ENCODE measurements at places on chromosomes 1 and 21.

DNA sequence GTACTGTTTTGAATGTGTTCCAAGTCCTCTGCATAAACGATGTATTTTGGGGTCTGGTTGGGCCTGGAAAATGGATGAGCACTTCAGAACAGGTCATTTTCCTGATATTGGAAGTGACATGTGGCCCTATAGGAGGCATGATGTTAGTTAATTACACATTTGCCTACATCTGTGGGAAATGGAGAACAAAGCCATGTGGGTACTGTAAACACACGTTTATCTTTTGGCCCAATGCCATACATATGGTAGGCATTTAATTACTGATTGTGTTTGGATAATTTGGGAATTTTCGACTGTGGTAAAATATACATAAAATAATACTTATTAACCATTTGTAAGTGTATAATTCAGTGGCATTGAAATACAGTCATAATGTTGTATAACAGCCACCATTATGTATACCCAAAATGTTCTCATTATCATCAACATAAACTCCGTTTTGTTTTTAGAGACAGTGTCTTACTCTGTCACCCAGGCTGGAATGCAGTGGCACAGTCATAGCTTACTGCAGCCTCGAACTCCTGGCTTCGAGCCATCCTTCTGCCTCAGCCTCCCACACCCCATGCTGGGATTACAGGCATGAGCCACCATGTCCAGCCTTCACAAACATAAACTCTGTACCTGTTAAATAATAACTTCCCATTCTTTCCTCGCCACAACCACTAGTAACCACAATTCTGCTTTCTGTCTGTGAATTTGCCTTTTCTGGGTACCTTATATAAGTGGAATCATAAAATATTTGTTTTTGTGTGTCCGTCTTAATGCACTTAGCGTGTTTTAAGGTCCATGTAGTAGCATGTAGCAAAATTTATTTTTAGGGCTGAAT is 11.9 kb upstream of the RNPEP start:
- no peak for DNase-seq

GRCh38 chr1:45005761-45006160 is 5.4 kb downstream of the HECTD3 start:
- DNase-seq: no peak

DNA sequence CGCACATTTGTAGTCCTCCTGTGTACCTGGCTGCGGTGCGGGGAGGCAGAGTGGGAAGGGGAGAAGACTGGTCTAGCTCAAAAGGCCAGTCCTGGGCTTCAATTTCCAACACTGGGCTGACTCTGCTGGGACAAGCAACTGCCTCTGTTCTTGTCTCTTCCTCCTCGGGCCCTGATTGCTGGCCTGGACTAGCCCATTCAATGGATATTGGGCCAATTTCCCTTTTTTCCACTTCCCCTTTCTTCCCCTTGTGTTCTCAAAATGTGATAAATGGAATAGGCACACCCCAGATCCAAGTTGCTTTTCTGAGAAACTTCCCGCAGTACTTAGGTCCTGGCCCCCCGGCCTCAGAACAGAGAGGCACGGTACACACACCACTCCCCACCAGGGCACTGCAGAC is 48.2 kb downstream of the SPSB1 start:
- DNase-seq: no peak

GRCh38 chr1:201358596-201358995 is 18.9 kb downstream of the TNNT2 start:
- no peak for DNase-seq

DNA sequence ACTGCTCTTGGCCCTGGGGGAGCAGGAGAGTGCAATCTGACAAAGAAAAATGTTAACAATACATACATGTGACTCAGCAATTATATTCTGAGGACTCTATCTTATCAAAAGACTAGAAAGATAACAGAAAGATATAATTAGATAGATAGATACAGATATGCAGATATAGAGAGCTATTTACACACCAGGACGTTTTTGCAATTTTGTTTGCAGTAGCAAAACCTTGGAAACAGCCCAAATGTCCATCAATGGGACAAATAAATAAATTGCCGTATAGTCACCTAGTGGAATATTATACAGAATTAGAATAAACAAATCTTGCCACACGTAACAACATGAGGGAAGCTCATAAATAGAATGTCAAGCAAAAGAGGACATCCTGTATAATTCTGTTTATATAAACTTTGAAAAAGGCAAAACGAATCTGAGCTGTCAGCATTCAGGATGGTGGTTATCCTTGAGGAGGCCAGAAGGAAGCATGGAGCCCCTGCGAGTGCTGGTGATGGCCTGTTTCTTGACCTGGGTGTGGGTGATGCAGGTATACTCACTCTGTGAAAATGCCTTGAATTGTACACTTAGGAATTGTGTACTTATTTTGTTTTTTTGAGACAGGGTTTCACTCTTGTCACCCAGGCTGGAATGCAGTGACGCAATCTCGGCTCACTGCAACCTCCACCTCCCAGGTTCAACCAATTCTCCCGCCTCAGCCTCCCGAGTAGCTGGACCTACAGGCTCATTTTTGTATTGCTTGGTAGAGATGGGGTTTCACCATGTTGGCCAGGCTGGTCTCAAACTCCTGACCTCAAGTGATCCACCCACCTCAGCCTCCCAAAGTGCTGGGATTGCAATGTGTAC is 12.8 kb upstream of the TRIM63 start:
- no peak for DNase-seq

GRCh38 chr1:52551507-52552235 is 1.2 kb downstream of the TUT4 start:
- DNase-seq: no peak

- DNase-seq: no peak
Observed at GRCh38 chr1:153355445-153356071, 2.1 kb upstream of the S100A9 start.

DNA sequence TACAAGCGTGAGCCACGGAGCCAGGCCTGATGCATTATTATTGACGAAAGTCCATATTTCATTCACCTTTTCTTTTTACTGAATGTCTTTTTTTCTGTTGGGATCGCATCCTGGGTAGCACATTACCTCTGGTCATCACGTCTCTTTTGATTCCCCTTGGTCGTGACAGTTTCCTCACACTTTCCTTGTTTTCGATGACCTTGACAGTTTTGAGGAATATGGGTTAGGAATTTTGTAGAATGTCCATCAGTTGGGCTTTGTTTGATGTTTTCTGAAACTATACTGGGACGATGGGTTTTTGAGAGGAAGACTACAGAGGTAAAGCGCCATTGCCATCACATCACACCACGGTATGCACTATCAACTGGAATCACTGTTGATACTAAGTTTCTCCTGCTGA is 26.6 kb upstream of the GALNT2 start:
- DNase-seq: no peak

- no peak for DNase-seq
Observed at GRCh38 chr1:39310691-39311090, 106.2 kb downstream of the MACF1 start.

GRCh38 chr1:45994423-45994822 is 138.0 kb downstream of the PIK3R3 start:
- DNase-seq: no peak

GRCh38 chr1:38095454-38095931 is 48.9 kb upstream of the POU3F1 start:
- no peak for DNase-seq

DNA sequence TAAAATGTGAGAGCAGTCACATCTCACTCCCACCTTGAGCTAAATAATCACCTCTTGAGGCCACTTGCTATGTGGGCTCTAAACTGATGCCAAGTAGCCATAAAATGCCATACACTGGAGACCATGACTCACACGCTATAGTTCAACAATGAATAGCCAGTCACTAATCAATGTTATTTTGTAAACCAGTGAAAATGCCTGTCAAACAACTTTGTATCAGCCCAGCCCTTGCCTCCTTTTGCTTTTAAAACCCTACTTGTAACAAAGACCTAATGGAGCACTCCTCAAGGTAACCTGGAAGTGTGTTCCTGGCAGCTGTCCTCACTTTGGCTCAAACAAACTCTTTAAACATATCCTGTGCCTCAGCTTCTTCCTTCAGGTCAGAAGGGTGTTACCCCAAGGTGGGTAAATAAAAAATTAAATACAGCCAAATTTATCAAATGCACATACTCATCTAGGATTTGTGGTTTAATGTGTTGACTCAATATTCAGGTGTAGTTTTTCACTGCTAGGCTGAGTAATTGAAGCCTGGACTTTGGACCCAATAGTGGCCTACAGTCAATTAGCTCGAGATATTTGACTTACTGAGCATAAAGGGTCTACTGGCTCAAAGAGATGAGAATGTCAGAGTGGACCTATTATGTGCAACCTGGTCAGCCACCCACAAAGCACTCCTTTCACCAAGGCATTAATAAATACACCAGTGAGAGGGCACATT is 154.3 kb downstream of the COQ8A start:
- DNase-seq: no peak

DNA sequence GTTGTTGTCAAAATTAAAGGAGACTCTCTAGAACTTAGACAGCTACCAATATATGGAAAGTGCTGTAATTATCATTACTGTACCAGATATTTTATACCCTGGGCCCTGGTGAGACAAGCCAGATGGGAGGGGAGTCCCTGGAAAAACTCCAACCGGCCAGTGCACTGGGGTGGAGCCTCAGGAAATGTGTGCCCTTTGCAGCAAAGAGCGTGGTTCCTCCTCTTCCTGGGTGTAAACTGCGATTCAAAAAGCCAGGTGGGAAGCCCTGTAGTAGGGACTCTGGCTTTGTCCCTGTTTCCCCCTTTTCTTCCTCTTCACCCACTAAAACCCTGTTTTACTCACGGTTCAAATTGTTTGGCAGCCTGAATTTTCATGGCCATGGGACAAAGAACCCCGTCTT is 812.3 kb downstream of the PLA2G4A start:
- no peak for DNase-seq

- no peak for DNase-seq
Observed at GRCh38 chr1:184385865-184386311, 941 bp upstream of the C1orf21 start.

DNA sequence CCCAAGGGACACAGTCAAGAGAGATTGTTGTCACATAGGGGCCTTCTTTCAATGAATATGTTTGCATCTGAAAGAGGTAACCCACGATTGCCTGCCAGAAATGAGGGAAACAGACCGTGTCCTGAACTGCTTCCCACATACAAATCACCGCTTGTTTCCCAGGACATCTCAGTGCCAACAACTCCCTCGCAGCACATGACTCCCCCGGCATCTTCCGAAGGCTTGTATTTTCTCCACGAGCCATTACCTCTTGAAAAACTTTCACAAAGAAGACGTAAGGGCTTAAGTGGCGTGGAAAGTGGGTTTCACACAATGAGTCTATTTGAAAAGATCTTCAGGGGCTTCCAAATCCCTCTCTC is 31.6 kb upstream of the PDE9A start:
- DNase-seq: no peak

- DNase-seq: no peak
Observed at GRCh38 chr1:231091831-231092301, 51.8 kb upstream of the FAM89A start.

- no peak for DNase-seq
Observed at GRCh38 chr21:15730484-15731242, 881 bp downstream of the USP25 start.

GRCh38 chr1:91704746-91705145 is 181.2 kb downstream of the TGFBR3 start:
- no peak for DNase-seq

DNA sequence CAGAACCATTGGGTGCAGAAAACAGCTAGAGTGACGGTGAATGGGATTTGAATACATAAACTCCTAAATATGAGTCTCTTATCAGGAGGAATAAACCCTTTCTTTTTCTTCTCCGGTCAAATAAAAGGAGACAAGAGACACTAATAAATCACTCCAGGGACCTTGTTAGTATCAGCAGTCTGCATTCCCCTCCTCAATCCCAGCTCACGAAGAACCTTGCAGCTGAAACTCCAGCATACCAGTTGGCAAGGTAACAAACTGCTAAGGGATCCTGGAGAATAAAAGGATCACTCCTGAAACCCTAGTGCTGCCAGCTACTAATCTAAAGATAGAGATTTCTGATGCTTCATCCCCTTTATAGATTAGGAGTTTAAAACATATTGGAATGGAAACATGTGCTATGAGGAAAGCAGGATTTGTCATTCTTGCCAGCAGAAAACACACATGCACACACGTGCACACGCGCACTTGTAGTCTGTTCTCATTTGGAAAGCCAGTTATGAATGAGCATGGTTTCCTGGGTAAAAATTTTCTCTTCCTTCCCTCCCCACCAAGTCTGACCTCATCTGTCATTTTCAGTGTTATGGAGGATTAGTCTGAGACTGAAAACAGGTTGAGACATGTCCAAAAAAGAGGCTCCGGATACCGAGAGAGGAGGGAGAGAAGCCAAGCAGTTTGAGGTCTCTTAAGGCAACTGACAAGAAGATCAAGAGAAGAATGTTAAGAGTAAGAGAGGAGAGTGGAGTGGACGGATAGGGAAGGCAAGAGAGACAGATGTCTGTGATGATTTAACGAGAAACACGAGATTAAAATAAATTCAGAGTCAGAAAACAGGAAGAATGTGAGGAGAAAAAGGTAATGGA is 10.9 kb downstream of the IER5 start:
- no peak for DNase-seq

- DNase-seq: no peak
Observed at GRCh38 chr1:1806890-1807289, 28.6 kb upstream of the NADK start.

DNA sequence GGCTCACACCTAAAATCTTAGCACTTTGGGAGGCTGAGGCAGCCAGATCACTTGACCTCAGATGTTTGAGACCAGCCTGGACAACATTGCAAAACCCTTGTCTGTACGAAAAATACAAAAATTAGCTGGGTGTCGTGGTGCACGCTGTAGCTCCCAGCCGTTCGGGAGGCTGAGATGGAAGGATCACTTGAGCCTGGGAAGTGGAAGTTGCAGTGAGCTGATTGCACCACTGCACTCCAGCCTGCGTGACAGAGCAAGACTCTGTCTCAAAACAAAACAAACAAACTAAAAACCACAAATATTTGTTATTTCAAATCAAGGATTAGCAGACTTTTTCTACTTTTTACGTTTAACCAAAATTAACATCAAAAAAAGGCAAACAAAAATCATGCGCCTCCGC is 31.3 kb downstream of the INKA2 start:
- no peak for DNase-seq

- DNase-seq: no peak
Observed at GRCh38 chr1:67355745-67356424, 48.2 kb downstream of the IL12RB2 start.

- no peak for DNase-seq
Observed at GRCh38 chr1:56032096-56032676, 547.2 kb downstream of the PLPP3 start.

Measured in activated T-helper 1 cell treated with anti-CD3 and anti-CD28 coated beads, Interleukin-2, amount 50 U/mL, for 16 hours (primary cell).